Left forelimb (tissue), 1 donor: ENCODE measurements at places on chromosomes 12 and 14.

- DNase-seq = no peak
Measured at GRCh38 chr12:87930033-87930432, 99.2 kb downstream of the C12orf50 start.

GRCh38 chr12:52907092-52907810, 2.4 kb upstream of the KRT8 start:
- no peak for DNase-seq

DNA sequence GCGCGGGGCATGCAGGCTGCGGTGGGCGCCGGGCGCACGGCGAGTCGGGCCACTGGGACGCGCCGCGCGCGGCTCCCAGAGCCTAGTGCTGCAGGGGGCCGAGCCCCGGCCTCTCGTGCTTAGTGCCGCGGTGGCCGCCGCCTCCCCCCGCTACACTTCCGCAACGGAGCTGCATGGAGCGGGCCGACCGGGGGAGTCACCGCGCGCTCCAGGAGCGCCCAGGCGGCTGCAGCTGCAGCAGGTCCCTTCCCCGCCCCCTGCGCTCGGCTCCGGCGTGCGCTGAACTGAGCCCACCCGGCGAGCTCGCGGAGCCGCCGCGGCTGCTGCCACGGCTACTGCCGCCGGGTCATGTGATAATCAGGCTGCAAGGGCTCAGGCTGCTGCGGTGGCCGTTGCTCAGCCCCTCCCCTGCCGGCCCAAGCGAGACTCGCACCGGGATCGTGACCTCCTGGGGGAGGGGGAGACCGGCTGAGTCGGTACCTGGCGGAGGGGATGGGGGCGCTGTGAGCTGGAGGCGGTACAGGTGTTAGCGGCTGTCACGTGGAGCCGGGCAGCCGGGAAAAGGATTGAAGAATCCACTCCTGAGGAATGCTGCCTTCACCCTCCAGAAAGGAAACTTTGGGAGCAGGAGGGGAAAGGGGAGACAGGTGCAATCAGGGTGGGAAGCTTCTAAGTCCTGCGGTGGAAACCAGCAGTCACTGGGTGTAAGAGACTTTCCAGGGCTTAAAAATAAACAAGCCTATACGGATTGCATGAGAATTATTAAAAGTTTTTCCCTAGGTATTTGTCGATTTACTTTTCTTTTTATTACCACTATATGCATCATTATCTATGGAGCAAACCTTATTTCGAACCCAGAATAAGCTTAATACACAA, at the start of gene PPM1H:
PPM1H (minus strand) TSS at position 352 of the 876 bp plus-strand sequence. CDS start 414 bp downstream, outside the sequence.
- peak; percentile 75 for DNase-seq

DNA sequence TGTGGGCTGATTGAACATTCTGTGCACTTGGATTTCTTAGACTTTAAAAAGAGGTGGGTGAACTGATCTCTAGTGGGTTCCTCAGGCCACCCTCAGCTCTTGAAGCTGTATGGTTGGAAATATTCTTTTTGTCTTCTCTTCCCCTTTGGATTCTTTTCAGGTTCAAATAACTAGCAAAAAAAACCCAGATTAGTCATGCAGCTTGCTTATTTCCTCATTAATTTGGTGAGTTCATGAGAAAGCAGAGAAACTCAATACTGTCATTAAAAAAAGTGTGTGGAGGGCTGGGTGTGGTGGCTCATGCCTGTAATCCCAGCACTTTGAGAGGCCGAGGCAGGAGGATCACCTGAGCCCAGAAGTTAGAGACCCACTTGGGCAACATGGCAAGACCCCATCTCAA, 183.4 kb downstream of the ESR2 start:
- no peak for DNase-seq

DNA sequence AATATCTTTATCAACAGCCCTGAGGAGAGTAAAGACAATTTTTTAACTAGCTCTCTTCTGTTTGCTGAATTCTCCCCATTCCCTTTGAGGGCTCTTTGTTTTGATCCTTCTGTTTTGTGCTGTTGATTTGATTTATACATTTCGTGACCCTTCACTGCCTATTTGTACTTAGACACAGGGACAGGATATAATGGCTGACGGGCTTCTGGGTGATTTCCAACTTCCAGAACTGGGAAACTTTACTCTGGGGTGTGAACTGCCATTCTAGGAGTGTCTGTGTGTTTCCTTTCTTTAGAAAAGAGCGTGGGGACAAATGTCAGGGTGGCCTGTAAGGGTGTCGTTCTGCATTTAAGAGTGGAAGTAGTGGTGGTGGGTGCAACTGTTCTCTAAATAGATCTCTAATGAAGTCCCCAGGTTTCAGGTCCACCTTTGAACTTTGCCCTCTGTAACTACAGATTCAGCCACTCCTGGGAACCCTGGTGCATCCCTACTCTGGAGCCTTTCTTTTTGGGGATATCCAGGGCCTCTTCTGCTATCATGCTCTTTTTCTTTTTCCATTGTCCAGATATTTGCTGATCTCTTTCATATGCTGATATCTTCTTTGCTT, 22.3 kb upstream of the SSPN start:
- DNase-seq = no peak

GRCh38 chr12:3920351-3921150, 47.4 kb upstream of the PARP11 start:
- no peak for DNase-seq
